ENCODE measurements at places on chromosomes 6 and 20.

DNA sequence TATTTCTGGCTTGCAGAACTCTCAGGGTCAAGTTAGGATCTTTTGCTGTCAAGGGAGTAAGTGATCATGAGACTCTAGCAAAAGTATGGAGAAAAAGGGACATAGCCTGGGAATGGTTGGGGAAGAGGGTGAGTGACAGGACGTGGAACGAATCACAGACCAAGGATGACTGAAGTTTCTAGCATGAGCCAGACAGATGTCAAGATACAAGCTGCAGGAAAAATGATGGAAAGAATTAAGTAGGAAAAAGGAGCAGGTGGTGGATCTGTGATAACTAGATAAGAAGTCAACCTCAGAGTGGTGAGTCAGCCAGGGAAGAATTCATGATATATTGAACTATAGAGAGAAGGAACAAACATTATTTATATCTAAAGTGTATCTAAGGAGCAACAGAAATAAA, 159.8 kb upstream of the SYNDIG1 start:
- no peak for DNase-seq

- DNase-seq: no peak
Observed at GRCh38 chr20:23234311-23235078, 116.1 kb upstream of the NXT1 start.

DNA sequence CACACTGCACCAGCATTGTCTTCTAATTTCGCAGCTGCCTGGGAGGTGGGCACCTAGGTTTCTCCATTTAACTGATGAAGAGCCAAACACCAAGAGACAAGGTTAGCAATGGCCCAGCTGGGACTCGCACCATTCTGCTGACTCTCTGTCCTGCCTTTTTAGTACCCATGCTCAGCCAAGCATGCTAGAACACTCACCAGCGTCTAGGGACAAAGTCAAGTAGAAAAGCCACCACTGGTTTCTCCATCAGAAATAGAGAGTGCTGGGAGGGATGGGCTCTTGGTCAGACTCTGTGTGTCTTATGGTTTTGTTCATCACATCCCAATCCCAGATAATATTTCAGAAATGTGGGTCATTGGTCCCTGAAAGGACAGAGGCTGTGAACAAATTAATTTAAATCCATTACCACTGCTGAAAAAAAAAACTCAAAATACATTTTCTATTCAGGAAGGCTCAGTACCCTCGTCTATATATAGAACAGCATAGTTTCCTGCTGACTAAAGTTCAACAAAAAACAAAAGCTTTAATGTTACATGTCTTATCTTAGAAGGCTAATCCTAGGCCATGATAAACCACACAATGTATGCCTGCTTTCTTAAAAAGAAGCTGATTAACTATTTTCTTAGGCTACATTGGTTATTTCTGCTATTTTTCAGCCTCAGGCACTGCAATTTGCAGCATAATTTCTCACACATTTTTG, 111.0 kb downstream of the TBC1D7 start:
- no peak for DNase-seq

GRCh38 chr6:31935021-31935420, 7.5 kb downstream of the C2 start:
- no peak for DNase-seq

GRCh38 chr20:38844963-38845362, 39.5 kb downstream of the PPP1R16B start:
- DNase-seq: no peak

DNA sequence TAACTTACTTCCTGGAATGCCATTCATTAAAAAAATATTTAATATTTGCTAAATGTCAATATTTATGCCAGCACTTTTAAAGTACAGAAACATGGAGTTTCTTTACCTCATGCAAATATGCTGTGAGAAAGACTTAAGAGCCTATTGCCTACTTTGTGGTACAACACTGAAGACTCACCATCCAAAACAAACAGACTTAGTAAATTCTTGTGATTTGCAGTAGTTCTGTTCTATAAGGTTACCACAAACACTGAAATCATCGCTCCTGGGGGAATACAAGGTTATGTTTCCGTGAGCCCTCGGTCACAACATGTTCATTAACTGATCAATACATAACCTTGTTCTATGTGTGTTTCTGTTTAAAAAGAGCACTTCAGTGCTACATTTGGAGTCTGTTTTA, 78.3 kb downstream of the ATG5 start:
- no peak for DNase-seq

GRCh38 chr6:6592826-6593475, 4.4 kb downstream of the LY86 start:
- DNase-seq: no peak

GRCh38 chr6:100959280-100959679, 78.2 kb upstream of the ASCC3 start:
- DNase-seq: no peak

DNA sequence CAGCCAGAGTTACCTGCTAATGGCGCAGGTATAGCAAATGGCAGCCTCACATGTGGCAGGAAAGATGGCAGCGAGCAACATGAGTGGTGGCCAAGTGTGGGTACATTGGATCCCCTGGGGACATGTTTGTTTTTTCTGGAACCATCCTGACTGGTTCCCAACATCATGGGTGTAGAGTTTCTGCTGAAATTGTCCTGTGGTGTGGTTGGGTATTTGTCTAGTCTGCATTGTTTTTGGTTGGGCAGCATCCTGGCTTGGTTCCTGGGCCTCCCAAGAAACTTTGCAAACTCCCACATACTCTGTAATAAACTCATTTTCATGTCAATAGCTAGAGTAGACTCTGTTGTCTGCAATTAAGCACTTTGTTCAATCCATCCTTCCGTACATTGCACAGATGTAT, 282.6 kb downstream of the CDC5L start:
- no peak for DNase-seq

- no peak for DNase-seq
Observed at GRCh38 chr6:101800598-101800997, 407.1 kb downstream of the GRIK2 start.

GRCh38 chr20:33624399-33624798, 37.7 kb upstream of the C20orf144 start:
- no peak for DNase-seq

DNA sequence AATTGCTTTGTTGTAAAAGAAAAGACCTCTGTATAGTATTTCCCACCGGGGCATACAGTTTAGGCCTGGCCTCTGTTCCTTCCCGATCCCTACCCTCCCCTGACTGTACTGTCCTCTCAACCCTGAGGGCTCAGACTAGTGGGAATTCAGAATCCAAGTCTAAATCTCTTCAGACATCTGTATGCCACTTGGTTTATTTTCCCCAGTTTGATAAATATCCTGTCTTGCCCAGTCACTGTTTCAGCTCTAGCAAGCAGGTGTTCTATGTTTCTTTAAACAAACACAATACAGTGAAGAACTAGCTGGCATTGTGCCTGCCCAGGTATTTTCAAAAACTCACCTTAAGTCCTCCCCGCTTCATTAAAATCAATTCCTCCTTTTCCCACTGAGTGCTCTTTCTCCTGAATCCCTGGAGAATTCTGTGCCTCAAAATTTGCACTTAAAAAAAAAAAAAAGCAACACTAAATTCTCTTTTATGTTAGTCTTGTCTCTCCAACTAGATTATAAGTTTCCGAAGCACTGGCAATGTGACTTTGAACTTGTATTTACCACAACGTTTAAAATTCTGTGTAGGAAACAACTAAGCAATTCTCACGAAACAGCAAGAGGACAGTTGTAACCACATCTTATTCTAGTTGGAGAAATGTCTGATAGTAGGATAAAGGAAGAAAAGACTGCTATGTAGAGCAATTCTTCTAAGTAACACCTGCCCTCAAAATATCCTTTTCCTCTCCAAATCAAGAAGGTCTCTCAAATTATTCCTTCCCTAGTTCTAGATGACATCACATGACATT, 112.0 kb upstream of the CARMIL1 start:
- no peak for DNase-seq

DNA sequence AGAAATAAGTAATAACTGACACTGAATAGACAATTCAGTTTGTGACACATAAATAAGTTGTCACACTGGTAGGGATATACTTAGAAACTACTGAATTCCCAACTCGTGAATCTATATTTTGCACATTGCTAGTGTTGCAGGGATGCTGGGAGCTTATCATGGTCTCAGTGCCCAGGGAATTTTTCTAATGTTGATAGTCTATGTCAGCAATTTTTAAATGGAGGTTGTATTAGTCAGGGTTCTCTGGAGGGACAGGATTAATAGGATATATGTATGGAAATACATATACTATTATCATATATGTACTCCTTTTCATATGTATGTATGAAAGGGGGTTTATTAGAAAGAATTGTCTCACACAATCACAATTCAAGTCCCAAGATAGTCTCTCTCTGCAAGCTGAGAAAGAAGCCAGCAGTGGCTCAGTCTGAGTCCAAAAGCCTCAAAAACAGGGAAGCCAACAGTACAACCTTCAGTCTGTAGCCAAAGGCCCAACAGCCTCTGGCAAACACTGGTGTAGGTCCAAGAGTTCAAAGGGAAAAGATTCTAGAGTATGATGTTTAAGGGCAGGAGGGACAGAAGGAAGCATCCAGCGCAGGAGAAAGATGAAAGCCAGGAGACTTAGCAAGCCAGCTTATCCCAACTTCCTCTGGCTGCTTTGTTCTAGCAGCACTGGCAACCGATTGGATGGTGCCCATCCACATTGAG, 980.9 kb upstream of the GJE1 start:
- DNase-seq: no peak

DNA sequence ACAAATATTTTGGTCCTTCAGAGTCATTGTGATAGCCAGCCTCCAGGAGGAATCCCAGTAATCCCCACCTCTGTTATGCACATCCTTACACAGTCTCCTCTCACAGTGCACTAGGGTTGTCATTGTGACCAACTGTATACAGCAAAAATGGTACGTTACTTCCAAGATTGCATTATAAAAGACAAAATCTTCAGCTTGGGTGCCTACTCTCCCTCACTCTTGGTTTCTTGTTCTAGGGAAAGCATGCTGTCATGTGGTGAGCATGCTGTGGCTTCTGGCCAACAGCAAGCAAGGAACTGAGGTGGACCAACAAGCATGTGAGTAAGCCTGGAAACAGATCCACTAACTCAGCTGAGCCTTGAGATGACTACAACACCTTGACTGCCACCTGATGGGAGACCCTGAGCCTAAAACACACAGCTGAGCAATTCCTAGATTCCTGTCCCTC, 130.1 kb upstream of the DST start:
- no peak for DNase-seq

- no peak for DNase-seq
Observed at GRCh38 chr6:112407101-112407590, 60.0 kb downstream of the RFPL4B start.

DNA sequence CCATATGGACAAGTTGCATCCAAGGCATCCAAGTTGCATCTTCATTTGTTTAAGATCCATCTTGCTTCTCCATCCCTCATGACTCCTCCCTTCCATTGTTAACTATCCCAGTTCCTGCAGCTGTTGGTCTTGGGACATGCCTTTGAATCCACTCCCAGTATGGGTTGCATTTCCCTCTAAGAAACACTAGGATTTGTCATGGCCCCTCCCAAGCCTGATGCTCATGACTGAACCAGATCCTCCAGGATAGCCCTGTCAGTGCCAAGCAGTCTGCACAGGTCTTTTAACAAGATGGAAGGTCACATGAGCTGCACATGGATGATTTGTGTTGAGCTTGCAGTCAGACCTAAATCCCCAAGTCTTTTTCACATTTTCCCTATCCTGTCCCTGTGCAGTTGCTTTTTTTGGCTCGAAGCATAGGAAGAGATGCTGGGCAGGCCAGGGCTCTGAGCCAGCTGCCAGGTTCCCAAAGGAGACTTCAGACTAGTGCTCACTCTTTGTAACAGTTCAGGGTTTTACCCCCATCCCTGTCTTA, 4.2 kb downstream of the PPP2R5D start:
- DNase-seq: no peak

GRCh38 chr6:100257793-100258395, 206.8 kb downstream of the SIM1 start:
- DNase-seq: no peak

GRCh38 chr6:75759207-75759606, 10.2 kb downstream of the MYO6 start:
- no peak for DNase-seq

DNA sequence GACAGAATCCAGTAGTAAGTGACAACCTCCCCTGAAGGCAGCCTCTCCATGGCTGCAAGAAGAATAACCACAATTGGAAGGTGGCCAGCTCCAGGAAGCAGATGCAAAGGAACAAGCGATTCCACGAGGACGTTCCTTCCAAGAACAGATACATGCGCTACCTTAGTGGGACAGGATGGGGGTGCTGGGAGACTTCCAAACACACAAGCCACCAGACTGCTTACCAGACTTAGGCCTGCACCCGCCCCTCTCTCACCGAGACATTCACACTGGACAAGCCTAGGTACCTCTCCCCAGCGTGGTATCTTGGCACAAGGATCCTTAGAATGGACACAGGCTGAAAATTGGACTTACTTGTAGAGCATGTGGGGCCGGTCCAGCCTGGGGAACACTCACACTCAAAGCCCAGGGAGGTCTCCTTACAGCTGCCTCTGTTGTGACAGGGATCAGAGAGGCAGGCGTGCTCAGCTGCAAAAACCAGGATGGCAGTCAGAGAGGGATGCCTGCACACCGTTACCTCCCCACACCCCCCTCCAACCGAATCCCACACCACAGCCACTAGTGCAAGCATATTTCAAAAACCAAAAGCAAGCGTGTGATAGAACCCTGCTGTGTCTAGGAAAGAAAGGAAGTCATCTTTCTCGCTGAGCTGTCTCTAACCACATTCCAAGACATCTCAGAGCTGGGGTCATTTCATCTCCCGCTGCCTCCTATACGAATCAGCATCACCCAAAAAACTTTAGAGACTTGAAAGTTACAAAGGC, 22.4 kb downstream of the JAG1 start:
- no peak for DNase-seq
